ENCODE measurements at places on chromosomes 16 and 17.

DNA sequence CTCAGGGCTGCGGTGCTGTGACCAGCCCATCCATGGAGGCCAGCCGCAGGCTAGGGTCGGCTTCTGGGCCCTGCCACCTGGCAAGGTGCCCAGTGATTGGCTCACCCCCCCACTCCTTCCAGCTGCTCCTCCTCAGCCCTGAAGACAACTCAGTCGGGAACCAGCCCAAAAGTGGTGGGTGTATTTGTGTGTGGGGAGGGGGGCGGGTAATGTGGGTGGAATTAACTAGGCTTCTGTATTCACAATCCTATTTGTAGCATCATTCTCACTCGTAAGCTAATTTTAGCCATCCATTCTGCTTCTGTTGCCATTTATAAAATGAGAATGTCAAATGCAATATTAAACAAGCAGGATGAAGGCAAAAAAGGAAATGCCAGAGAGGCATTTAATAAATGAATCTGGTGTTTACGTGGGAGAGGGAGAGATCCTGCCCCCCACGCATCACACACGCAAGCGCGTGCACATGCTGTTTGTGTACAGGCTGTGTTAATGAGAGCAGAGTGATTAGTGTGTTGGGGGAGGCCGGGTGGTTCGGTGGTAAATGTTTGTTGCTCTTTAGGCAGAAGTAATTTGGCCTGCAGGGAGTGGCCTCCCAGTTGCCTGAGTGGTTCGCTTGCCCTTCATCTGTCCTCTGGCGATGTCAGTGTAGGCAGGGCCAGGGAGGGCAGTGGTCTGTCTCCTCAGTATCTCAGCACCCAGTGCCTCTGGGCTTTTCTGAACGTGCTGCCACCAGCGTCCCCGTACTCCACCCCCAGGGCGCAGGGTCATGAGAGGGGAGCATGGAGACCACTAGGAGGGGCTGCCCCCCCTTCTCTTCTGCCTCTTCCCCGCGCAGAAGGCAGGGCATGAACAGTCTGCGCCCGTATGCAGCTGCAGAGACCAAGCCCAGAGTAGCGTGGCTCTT lies 140.1 kb downstream of the CCDC182 start:
- DNase-seq = peak; percentile 91

DNA sequence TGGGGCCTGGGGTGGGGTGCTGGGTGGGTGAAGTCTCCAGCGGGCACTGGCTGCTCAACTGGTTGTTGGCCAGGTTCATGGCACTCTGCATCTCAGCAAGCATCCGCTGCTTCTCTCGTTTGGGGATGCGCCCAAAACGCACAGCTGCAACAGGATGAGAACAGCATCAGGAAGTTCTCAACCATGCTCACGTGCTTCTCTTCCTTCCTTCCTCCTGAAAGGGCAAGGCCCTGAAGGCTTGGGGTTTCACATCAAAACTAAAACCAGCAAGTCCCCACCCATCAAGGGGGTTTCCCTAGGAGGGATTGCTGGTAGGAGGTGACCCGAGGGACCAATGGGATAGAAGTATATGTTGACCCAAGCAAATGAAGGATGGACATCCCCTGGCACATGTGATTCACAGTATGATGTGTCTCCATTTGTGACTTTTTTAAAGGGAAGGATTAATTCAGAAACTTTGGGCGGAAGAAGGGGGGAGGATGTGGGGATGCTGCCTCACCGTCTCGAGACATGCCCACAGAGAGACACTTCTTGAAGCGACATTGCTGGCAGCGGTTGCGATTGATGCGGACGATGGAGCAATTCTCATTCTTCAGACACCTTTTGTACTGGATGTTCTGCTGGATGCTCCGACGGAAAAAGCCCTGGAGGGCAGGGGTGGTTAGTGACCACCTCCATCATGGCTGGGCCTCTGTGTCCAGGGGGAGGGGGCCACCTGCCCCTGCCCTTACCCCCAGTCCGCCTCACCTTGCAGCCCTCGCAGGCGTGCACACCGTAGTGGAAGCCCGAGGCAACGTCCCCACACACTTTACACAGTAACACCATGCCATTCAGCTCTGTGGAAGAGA lies 4.2 kb downstream of the NR1D1 start:
- no peak for DNase-seq

DNA sequence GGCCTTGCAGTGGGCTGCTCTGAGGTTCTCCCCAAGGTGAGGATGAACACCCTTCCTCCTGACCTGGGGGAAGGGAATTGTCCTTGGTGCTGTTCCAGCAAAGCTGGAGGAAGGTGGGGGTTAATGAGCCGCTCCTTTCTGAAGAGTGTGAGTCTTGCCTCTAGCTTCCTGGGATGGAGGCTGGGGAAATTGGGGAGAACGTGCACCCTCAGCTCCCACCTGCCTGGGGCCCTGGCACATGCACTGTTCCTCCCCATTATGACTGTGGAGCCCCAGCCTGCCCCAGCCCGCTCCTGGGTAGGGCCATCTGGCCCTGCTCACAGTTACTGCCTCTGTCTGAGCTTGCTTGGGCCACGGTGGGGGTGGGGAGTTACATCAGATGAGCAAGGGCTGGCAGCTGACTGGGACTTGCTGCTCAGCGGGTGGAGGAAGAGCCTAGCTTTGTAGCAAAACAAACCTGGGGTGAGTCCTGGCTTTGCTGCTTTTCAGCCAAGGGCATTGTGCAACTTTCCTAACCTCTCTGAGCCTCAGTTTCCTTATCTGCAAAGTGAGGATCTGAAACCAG lies 11.1 kb downstream of the TNS4 start:
- peak; percentile 21 for DNase-seq

DNA sequence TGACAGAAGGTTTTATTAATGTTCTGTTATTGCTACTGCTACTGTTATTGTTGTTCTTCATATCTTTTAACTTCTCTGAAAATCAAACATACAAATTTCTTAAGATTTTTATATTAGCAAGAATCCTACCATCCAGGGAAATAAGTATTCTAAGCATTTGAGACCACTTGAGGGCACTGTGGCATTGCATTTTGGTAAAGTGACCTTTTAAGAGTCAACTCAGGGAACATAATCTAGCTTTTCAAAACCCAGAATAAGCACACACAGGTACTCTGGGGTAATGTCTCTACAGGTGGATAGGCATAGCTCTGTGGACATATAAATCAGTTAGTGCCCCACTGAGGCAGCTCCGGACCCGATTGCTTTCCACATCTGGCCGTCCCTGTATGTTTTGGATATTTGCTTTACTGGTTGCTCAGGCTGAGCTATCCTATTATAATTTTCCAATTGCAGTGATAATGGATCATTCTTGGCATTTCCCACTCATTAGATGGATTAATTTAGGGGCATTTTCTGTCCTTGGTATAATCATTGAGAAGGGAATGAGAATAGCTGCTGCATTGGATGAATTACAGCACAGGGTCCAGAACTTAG lies 1425.1 kb upstream of the CDH8 start:
- no peak for DNase-seq

- no peak for DNase-seq
Observed at GRCh38 chr17:70520447-70520846, 351.1 kb downstream of the KCNJ2 start.

DNA sequence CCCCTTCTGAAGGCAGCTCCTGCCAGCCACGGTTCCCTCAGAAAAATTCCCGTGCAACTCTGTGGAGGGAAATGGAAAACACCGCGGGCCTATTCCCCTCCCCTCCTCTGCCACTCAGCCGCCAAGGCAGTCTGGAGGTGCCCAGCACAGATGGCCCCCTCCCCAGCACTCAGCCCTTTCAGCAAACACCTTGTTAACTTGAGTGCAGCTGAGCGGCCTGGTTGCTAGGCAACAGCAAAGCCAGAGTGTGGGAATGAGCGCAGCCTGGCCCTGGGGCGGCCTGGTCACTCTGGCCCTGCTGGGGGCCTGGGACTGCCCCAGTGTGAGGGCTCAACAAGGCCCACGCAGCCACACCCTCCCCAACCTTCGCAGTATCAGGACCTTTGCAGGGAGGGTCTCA lies 32.8 kb downstream of the CACNA1G start:
- peak; percentile 83 for DNase-seq

DNA sequence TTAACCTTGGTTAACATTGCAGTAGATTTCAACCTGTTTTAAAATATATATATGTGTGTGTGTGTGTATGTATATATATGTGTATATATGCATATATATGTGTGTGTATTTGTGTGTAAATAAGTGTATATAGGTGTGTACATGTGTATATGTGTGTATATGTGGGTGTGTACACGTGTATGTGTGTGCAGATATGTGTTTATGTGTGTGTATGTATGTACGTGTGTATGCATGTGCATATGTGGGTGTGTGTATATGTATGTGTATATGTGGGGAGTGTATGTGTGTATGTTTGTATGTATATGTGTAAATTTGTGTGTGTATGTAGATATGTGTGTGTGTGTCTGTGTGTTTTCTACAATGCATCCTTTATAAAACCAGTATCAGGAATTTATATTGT lies 205.5 kb upstream of the FOXF1 start:
- DNase-seq = no peak

- no peak for DNase-seq
Observed at GRCh38 chr17:27945953-27946352, 52.8 kb upstream of the LYRM9 start.

DNA sequence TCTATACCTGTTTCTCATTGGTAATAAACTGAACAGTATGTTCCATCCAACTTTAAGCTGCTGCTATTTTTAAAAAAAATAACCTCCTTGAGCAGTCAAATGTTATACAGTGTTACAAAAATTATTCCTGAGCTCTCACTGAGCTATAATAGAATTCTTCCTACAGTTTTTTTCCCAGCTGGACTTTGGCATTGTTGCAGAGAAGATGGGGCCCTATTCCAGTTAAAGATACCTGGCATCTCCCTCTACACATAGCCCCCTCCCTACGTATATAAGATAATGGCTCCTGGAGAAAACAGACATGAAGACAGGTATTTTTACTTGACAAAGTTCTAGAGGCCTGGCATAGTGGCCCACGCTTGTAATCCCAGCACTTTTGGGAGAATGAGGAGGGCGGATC lies 1.6 kb upstream of the COX6A2 start:
- no peak for DNase-seq

- no peak for DNase-seq
Observed at GRCh38 chr17:42509841-42510240, 26.2 kb upstream of the NAGLU start.

- DNase-seq = no peak
Observed at GRCh38 chr16:57695680-57696069, 1.1 kb downstream of the DRC7 start.

DNA sequence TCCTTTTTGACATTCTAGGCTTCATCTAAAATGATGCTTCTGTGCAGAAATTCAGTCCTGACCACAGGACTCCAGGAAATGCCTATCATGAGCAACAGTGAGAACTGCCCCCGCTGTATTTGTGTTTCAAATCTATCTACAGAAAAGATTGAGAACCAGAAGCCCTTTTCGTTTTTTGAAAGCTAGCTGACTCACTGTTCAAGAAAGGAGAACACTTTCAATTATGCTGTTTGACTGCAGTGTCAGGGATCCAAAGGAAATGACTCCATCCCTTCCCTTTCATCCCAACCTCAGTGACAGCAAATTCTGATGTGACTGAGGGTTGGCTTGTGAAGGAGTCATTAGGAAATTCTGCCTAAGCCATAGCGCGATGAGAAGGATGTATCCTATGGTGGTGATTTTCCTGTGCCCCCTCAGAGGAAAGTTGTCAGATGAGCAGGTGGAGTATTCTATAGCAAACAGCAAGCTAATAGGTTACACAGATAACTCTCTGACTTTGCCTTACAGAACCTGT lies 622.3 kb downstream of the TMEM114 start:
- no peak for DNase-seq

GRCh38 chr16:1327619-1327947 lies 5.9 kb upstream of the BAIAP3 start:
- no peak for DNase-seq

DNA sequence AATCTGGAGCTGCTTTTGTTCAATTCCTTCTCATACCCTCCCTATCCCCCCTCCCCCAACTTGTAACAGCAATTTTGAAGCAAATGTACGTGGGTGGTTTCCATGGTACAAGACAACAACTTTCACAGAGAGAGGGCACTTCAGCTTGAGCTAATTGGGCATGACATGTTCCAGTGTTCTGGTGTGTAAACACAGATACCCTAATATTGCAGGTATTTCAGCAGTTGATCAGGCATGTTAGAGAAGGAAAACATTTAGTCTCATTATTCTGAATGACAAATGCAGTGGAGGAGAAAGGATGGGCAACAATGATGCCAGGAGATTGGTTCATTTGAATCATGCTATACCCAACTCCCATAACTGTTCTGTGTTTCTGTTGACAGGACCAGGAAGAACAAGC lies 137.5 kb downstream of the TRIM37 start:
- DNase-seq = peak; percentile 95

GRCh38 chr16:67828651-67829050 lies 13.5 kb upstream of the THAP11 start:
- no peak for DNase-seq

DNA sequence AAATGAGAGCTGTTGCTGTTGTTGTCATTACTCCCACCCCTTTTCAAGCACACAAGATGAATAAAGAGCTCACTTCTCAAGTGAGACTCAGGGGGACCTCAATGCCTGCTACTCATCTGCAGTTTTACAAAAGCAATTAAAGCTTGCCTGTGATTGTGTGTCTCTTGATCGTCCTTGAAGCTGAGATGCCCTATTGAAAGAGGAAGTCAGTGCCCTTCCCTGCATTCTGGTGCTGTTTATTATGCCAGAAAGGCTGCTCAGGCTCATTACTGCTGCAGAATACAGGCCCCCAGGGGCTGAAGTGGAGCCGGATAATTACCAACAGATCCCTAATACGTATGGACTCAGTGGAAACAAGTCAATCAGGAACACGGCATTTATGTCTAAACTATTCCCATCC lies 147.2 kb downstream of the HS3ST2 start:
- DNase-seq = no peak

GRCh38 chr17:4584917-4585637 lies 748 bp downstream of the SMTNL2 start:
- no peak for DNase-seq

- DNase-seq = peak; percentile 57
Observed at GRCh38 chr17:46212634-46213435, 19.6 kb upstream of the KANSL1 start.

GRCh38 chr16:17224879-17225281 lies 245.9 kb downstream of the XYLT1 start:
- no peak for DNase-seq

- DNase-seq = no peak
Observed at GRCh38 chr16:27483088-27483437, 66.7 kb downstream of the GTF3C1 start.

GRCh38 chr17:830381-830780 lies 48.2 kb downstream of the MRM3 start:
- DNase-seq = no peak

GRCh38 chr16:8075271-8075670 lies 515.0 kb downstream of the TMEM114 start:
- no peak for DNase-seq

Measured in NCI-H1436 (cell line).